ENCODE measurements at places on chromosomes 3 and 15.

- no peak for DNase-seq
Observed at GRCh38 chr3:57120451-57121174, 44.5 kb downstream of the IL17RD start.

DNA sequence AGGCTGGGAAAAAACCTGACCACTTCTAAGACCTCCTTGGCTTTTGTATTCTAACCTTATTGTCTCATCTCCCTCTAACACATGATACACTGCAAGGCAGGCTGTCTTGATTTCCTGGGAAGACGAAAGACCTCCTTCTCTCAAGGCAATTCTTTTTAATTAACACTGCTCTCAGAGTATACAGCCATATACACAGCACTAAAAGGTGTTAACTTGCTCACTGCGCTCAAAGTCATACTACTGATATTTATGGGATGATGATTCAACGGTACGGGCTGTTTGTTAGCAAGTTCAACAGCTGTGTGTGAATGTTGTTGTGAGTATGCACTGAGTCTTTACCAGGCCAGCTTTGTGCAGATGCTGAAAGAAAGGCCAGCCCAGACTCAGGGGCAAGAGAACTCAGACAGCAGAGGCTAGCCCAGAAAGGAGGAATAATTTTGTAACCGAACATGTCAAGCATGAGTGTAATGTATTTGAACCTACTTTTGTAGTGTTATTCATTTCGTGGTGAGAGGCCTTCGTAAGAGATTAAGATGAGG is 229.9 kb downstream of the IL5RA start:
- DNase-seq = no peak

GRCh38 chr15:28185148-28185895 is 86.2 kb upstream of the OCA2 start:
- no peak for DNase-seq

GRCh38 chr15:100114100-100114499 is 227.7 kb downstream of the ADAMTS17 start:
- no peak for DNase-seq

- DNase-seq = no peak
Observed at GRCh38 chr15:85583923-85584390, 203.6 kb downstream of the AKAP13 start.

- no peak for DNase-seq
Observed at GRCh38 chr15:78347586-78348543, 7.7 kb downstream of the CRABP1 start.

DNA sequence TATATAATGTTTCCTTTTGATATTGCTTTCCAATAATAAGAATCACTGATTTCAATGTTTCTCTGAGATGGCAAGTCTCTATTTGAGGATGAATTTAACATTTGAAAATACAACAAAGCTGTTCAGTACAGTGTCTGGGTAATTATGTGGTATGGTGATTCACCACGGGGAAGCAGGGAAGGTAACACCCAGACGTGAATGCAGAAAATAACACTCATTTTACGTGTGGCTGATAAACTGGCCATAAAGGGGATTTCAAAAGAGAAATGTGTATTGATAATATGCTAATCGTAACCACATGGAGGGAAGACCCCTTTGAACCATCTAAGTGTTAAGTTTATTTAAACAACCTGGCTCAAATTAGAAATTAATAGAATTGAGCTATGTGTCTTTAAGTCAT is 344.6 kb downstream of the GRM7 start:
- DNase-seq = no peak

DNA sequence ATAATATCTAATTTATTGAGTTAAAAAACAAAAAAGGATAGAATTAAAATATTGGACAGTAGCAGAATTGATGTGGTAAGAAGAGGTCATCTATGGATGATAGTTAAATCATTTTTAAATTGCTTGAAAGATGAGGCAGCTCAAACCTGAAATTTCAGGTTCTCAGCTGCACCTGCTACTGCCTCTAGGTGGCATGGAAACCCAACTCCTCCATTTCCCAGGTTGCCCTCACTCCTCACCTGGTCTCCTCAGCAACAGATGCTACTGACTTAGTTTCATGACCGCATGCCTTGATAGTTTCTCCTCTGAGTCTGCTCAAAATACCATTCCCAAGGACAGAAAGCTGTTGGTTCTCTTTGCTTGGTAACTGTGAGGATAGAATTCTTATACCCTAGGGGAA is 148.1 kb downstream of the ABHD5 start:
- no peak for DNase-seq

DNA sequence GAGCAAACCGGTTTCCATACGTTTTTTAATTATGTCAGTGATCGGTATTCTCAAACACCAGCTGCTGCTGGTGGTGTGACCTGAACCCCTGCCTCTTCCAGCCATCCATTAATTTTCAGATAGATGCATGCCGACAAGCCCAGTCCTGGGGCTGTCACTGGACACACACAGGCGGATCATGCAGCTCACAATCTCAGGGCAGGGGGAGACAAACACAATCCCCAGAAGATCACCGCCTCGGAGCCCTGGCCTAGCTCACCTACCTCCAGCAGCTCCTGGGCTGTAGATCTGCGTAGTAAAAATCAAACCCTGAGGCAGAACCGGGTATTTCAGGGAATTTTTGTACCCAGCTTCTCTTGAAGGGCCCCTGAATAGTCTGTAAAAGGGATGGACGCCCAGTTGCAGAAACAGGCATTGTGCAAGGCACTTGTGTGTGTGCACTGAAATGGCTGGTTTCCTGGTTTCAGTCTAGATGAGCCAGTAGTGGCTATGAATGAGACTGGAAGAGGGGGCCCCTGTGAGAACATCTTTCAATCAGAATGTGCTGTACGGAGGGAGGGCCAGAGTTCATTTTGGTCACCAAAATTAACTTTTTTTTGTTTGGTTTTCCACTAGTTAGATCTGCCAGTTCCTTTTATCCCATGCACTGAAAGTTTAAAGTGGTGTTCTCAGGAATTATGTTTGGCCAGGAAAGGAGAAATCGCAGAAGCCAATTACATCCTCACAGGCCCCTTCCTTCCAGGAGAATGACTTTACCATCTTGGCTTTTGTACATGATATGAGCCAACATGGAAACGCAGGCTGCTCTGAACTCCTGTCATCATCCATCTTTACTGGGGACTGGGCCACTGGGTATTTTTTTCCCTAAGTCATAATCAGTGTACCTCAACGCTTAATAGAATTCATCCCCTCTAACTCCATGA is 55.0 kb upstream of the RPL32 start:
- DNase-seq = no peak

DNA sequence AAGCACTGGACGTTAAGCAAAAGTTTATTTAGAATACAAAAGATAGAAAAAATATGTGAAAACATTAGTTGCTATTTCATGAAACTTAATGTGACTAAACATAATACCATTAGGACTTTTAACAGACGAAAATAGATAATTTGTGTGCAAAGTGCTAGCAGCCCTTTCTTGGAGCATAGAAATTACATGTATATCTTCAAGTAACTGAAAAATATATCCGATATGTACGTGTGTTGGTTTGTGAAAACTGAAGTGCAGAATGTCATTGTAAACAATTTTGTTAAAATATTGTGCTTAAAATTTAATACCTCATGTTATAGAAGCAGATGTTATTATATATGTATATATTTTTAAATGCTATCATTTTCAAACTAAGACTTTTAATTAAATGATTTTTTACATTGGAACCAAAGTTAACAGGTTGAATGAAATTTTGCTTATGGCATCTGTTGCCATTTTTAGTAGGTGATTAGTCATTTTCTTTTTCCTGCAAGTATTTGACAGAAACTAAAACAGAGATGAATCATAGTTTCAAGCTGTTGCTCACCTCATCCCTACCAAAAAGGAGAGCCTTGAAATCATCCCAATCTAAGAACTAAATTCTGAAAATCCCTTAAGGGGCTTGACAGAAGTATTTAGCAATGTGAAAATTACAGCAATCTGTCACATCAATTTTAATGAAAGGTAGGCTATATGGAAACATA is 334.8 kb downstream of the NAALADL2 start:
- DNase-seq = no peak

DNA sequence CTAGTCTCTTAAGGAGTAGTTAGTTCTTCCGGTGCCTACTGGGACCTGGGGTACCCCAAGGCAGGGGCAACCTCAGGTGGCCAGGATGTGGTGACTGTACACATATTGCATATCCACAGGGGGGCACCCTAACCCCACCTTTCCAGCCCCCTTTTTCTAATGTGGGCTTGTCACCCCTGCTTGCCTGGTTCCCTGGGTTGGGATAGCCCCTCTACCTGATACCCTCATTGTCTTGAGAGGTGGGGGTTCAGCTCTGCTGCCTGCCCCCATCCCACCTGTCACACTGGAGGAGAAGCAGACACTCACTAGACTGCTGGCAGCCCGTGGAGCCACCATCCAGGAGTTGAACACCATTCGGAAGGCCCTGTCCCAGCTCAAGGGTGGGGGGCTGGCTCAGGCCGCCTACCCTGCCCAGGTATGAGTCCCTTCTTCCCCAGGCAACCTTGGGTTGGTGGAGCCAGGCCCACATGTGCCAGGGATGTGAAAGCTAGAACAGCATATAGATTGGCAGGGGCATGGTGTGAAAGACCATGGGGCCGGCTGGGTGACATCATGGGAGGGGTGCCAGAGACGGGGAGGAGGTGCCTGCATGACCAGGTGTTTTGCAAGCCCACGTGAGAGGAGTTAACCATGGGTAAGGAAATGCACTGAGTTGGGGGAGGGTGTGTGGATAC is 4.0 kb downstream of the GLYCTK start:
- DNase-seq = peak; percentile 16

Measured in T follicular helper cell (primary cell).